ENCODE measurements at places on chromosomes 4 and X. TPM values are rescaled to one million over a fixed set of nuclear protein-coding genes. Genes with fewer than 3 reads are reported as not detected.

The TMEM150C gene
- total RNA-seq, result 6.5 TPM

The PRDM8 gene
- 3.1 TPM for total RNA-seq

The GABRB1 gene
- not detected for total RNA-seq

The HERC6 gene
- 1.8 TPM for total RNA-seq

The ODAPH gene
- total RNA-seq, result not detected

The GYPE gene
- total RNA-seq, result 0.54 TPM

The ERAS gene
- not detected for total RNA-seq

The BLTP1 gene
- total RNA-seq, result 27.1 TPM

The CACNA1F gene
- total RNA-seq, result not detected

The TLR7 gene
- total RNA-seq, result not detected

The PNMA3 gene
- 0.32 TPM for total RNA-seq

The TAF7L gene
- not detected for total RNA-seq

The TLR2 gene
- not detected for total RNA-seq

The CRMP1 gene
- total RNA-seq, result 0.72 TPM

The DGAT2L6 gene
- not detected for total RNA-seq

The PPP1R2C gene
- total RNA-seq, result not detected

The PABPC4L gene
- 0.72 TPM for total RNA-seq

The P2RY8 gene
- total RNA-seq, result not detected

The NDNF gene
- under 0.01 TPM for total RNA-seq

The GATA1 gene
- not detected for total RNA-seq

The MFAP3L gene
- 0.36 TPM for total RNA-seq

The SPP1 gene
- total RNA-seq, result not detected

The GC gene
- not detected for total RNA-seq

The GPR78 gene
- not detected for total RNA-seq

The COX7B2 gene
- not detected for total RNA-seq

The CXXC4 gene
- not detected for total RNA-seq

The PLP2 gene
- total RNA-seq, result 78.9 TPM

The MYOZ2 gene
- total RNA-seq, result 1.8 TPM

The CEP135 gene
- total RNA-seq, result 5.8 TPM

The NXF2B gene
- total RNA-seq, result not detected

The RS1 gene
- total RNA-seq, result not detected

The RBMXL3 gene
- total RNA-seq, result not detected

The FAM236D gene
- total RNA-seq, result not detected

The SPANXA1 gene
- not detected for total RNA-seq

Measured in cardiac atrium fibroblast (primary cell).